Activated naive CD4-positive, alpha-beta T cell treated with anti-CD3 and anti-CD28 coated beads for 36 hours (primary cell): ENCODE measurements at places on chromosomes 1 and 21. TPM values are rescaled to one million over a fixed set of nuclear protein-coding genes. Genes with fewer than 3 reads are reported as not detected.

DNA sequence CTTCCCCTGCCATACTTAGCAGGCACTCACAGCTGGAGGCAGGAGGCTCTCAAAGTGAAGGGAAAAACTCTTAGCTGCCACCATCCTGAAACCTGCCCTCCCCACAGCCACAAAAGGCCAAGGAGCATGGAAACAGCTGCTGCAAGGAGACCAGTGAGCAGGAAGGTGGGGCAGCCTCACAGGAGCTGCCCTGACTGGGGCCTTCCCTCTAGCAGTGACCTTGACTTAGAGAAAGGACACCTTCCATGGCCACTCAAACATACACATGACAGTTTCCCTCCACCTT lies 126.3 kb downstream of the HIVEP3 start:
- no peaks in the 10 kb centered on the region for H3K36me3 ChIP-seq
- peak overlapping the region; percentile 88 for H3K27ac ChIP-seq
- no peaks in the 10 kb centered on the region for H3K27me3 ChIP-seq
- no peak for DNase-seq

Gene GNPAT
- 60.4 TPM for total RNA-seq

Gene F11R
- 26.0 TPM for total RNA-seq

GRCh38 chr1:38839363-38839762 lies 20.2 kb downstream of the RRAGC start:
- H3K4me1 ChIP-seq = peaks cover 3% of the 10 kb centered on the region
- no peak overlapping the region for H3K27ac ChIP-seq
- no peaks in the 10 kb centered on the region for H3K27me3 ChIP-seq
- H3K4me3 ChIP-seq = no peak overlapping the region
- H3K36me3 ChIP-seq = peaks cover 21% of the 10 kb centered on the region
- DNase-seq = no peak

DNA sequence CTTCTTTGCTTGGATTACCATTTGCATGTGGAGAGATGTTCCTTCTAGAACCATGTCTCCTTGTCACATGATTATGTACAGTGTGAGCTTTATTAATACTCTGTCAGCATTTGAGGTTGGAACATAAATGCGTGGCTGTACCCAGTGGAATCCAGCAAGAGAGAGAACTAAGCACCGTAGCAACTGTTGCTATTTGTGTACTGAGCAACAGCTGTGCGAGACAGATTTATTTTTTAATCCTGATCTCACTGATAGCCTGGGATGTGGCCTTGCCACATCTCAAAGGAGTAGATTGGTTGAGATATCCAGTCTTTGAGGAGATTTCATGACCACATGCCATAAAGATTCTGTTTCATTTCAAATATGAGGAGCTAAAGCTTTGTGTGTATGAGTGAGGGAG lies 43.4 kb downstream of the KIF1B start:
- H3K36me3 ChIP-seq = peaks cover 4% of the 10 kb centered on the region
- H3K27me3 ChIP-seq = no peaks in the 10 kb centered on the region
- peaks cover 4% of the 10 kb centered on the region for H3K4me1 ChIP-seq
- no peak overlapping the region for H3K4me3 ChIP-seq
- no peak overlapping the region for H3K27ac ChIP-seq

Gene CA14
- not detected for total RNA-seq

DNA sequence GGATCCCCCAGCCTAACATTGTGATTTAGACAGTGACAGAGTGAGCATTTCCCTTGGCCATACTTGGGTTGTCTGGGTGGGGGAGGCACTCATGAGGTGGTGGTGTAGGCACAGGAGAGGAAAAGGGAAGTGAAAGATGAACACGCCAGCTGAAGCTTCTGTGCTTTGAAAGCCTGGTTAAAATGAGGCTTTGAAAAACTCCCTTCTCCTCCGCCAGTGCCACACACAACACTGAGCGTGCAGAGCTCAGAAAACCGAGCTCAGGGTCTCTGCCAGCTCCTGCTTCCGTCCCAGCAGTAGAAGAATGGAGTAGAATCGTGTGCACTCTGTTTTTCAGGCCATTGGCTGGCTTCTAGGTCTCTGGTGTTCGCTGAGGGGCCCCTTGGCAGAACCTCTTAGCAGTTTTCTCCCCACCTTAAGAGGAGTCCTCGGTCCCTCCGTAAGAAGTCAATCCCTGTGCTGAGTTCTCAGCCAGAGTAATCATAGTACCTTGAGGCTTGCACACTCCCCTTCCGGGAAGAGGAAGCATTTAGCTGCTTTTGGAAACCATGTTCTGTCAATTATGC lies 12.9 kb downstream of the PLEKHM2 start:
- H3K36me3 ChIP-seq = peaks cover 11% of the 10 kb centered on the region
- H3K27me3 ChIP-seq = no peaks in the 10 kb centered on the region
- peak overlapping the region; percentile 95 for H3K27ac ChIP-seq
- peak; percentile 79 for DNase-seq
- peaks cover 40% of the 10 kb centered on the region for H3K4me1 ChIP-seq
- H3K4me3 ChIP-seq = peak overlapping the region; percentile 77

DNA sequence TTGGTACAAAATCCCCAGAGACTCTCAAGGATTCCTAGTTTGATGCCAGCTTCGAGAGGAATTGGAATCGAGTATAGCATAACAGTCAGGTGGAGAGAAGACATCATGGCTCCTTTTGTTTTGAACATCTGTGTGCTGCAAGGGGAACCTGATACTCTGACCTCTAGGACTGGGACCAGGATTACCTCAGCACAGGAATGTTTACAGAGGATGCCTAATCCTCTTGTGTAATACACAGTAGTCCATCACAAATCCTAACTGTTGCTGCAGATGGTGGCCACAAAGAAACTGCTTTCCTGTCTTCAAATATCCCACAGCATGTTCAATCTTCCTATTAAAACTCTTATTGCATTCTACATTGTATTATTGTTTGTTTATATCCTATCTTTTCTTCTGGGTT lies 111.8 kb upstream of the PRMT6 start:
- no peaks in the 10 kb centered on the region for H3K27me3 ChIP-seq
- no peak overlapping the region for H3K27ac ChIP-seq
- no peaks in the 10 kb centered on the region for H3K4me1 ChIP-seq
- no peak overlapping the region for H3K4me3 ChIP-seq
- H3K36me3 ChIP-seq = no peaks in the 10 kb centered on the region

Gene CCDC17
- 1.0 TPM for total RNA-seq

DNA sequence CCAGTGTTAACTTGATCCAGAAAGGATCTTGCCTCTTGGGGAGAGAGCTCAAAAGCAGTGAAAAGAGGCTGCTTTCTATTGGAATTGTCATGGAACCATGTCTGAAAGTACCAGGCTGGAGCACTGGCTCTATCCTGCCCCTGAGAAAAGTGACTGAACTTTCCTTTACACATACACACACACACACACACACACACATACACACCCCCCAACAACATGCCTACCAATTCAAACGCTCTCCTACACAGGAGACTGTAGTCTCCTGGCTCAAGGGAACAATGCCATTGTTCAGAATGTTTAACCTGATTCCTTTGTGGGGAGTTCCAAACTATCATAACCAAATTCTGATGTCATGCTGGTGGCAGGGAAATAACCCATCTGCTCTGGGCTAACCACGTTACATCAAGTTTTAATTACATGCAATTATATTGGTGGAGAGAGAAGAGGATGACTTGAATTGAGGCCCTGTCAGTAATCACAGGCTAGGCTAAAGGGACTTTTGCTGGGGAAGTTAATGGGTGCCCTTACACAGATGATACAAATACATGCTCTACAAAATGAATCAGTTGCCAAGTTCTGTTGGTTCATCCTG lies 52.3 kb upstream of the DUSP10 start:
- H3K36me3 ChIP-seq = no peaks in the 10 kb centered on the region
- peak; percentile 73 for DNase-seq
- H3K27ac ChIP-seq = peak overlapping the region; percentile 88

- no peak overlapping the region for H3K4me3 ChIP-seq
- no peaks in the 10 kb centered on the region for H3K27me3 ChIP-seq
- DNase-seq = peak; percentile 55
- no peaks in the 10 kb centered on the region for H3K36me3 ChIP-seq
- H3K4me1 ChIP-seq = peaks cover 8% of the 10 kb centered on the region
- no peak overlapping the region for H3K27ac ChIP-seq
Observed at GRCh38 chr1:115112496-115113375, 23.4 kb upstream of the TSPAN2 start.

Gene CHRM3
- total RNA-seq = not detected

Gene ZNF436
- total RNA-seq = 3.5 TPM

DNA sequence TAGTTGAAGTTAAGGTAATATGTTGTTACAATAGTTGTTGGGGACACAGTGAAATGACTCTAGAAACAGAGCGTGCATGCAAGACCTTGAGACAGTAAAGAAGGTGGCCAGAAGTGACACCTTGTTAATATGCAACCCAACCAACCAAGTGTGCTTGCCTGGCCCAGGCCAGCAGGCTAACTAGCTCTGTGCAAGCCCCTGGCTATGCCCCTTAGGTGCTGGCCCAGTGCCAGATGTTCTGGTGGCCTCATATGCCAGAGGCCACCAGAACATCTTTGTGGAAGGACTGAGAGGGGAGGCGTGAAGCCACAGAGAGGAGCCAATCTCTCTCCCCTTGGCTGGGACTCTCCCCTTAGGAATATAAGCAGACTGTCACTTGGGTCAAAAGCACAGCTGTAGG lies 111.2 kb upstream of the JUN start:
- H3K27ac ChIP-seq = no peak overlapping the region
- H3K27me3 ChIP-seq = no peaks in the 10 kb centered on the region
- H3K36me3 ChIP-seq = no peaks in the 10 kb centered on the region

GRCh38 chr1:184823080-184823479 lies 68.4 kb upstream of the EDEM3 start:
- H3K27me3 ChIP-seq = no peaks in the 10 kb centered on the region
- no peak for DNase-seq
- peaks cover 1% of the 10 kb centered on the region for H3K36me3 ChIP-seq
- no peak overlapping the region for H3K27ac ChIP-seq
- H3K4me3 ChIP-seq = no peak overlapping the region

Gene LYPD8
- total RNA-seq = not detected

- H3K27me3 ChIP-seq = peaks cover 8% of the 10 kb centered on the region
- H3K4me3 ChIP-seq = no peak overlapping the region
- H3K36me3 ChIP-seq = no peaks in the 10 kb centered on the region
Observed at GRCh38 chr1:84763912-84764680, 73.8 kb upstream of the SSX2IP start.

GRCh38 chr21:27112186-27112585 lies 145.3 kb upstream of the ADAMTS5 start:
- no peak overlapping the region for H3K27ac ChIP-seq
- DNase-seq = no peak
- no peaks in the 10 kb centered on the region for H3K36me3 ChIP-seq
- no peaks in the 10 kb centered on the region for H3K27me3 ChIP-seq

DNA sequence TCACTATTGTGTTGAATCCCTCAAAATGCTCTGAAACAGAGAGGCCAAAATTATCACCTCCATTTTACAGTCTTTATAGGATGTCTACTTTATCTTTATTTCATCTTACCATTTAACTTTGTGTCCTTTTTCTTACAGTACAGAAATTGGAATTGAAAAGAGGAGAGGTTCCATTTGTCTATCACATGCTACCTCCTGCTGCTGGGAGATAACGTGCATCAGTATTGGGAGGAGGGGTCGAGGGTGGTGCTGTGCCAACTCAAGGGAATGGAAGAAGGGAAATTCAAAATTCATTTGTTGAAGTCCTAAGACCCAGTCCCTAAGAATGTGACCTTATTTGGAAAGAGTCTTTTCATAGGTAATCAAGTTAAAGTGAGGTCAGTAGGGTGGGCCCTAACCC lies 85.3 kb downstream of the HHIPL2 start:
- H3K27me3 ChIP-seq = no peaks in the 10 kb centered on the region
- no peak overlapping the region for H3K27ac ChIP-seq

Gene CATSPERE
- total RNA-seq = 0.17 TPM

Gene USH2A
- total RNA-seq = not detected

- H3K36me3 ChIP-seq = peaks cover 5% of the 10 kb centered on the region
- no peak overlapping the region for H3K4me3 ChIP-seq
- H3K27me3 ChIP-seq = no peaks in the 10 kb centered on the region
- no peak for DNase-seq
Observed at GRCh38 chr21:41871293-41872030, 7.7 kb downstream of the PRDM15 start.

Gene OLFML2B
- total RNA-seq = 2.3 TPM

Gene DMRTA2
- not detected for total RNA-seq

Gene SFN
- total RNA-seq = 0.26 TPM

GRCh38 chr1:18899363-18900049 lies 2.8 kb downstream of the ALDH4A1 start:
- no peak for DNase-seq
- H3K27me3 ChIP-seq = no peaks in the 10 kb centered on the region
- H3K36me3 ChIP-seq = no peaks in the 10 kb centered on the region
- no peak overlapping the region for H3K27ac ChIP-seq
- H3K4me3 ChIP-seq = no peak overlapping the region

Gene FCRL5
- not detected for total RNA-seq

DNA sequence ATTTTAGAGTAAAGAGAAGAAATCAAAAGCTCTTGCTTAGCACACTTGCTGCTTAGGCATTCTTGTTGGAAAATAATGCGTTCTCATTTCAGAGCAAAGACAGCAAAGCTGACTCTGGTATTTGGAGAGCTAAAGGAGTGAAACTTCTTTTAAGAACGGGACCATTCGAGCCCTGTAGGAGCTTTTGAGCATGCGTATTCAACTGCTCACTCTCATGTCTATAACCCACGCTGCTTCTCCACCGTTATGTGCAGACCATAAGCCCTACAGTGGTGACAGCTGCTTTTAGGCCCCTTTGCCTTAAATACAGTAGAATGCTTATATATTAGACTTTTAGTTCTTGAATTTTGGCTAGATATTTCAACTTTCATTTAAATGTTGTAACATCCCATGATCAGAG lies 214.2 kb upstream of the CACYBP start:
- no peaks in the 10 kb centered on the region for H3K4me1 ChIP-seq
- no peak overlapping the region for H3K27ac ChIP-seq
- no peak for DNase-seq
- H3K4me3 ChIP-seq = no peak overlapping the region

Gene KIFAP3
- 8.7 TPM for total RNA-seq

GRCh38 chr1:174265282-174265681 lies 106.0 kb downstream of the RABGAP1L start:
- no peaks in the 10 kb centered on the region for H3K36me3 ChIP-seq
- H3K4me3 ChIP-seq = no peak overlapping the region
- no peaks in the 10 kb centered on the region for H3K4me1 ChIP-seq
- DNase-seq = no peak
- H3K27ac ChIP-seq = no peak overlapping the region

DNA sequence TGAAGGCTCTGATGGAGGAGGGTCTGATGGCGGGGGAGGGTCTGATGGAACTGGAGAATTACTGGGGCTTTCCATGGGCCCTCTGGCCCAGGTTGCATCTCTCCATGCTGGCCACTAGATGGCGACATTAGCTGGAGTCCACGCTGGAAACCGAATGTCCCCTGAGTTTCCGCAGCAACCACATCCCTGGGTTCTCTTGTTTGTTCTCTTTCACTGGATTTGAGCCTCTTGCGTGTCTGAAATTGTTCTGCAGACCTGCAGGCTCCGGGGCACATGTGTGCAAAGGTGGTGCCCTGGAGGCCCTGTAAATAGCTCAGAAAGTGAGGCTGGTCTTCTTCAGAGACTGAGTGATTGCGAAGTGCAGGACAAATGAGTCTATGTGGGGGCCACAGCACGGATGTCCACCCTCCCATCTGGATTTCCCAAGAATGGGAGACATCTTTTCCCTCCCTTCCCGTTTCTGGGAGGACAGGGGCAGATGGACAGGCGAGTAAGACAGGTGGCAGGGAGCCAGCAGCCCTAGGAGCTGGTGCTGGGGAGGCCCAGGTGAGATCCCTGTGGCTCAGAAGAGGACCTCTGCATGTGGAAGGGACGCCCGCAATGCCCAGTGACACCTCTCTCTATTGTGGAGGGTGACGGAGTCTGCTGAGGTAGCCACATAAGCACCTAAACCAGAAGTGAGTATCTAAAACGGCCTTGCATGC lies 73.2 kb upstream of the ABCG1 start:
- no peaks in the 10 kb centered on the region for H3K36me3 ChIP-seq
- H3K4me1 ChIP-seq = peaks cover 7% of the 10 kb centered on the region
- H3K27ac ChIP-seq = no peak overlapping the region
- no peaks in the 10 kb centered on the region for H3K27me3 ChIP-seq
- no peak overlapping the region for H3K4me3 ChIP-seq
